ENCODE measurements at places on chromosomes 5 and 9.

DNA sequence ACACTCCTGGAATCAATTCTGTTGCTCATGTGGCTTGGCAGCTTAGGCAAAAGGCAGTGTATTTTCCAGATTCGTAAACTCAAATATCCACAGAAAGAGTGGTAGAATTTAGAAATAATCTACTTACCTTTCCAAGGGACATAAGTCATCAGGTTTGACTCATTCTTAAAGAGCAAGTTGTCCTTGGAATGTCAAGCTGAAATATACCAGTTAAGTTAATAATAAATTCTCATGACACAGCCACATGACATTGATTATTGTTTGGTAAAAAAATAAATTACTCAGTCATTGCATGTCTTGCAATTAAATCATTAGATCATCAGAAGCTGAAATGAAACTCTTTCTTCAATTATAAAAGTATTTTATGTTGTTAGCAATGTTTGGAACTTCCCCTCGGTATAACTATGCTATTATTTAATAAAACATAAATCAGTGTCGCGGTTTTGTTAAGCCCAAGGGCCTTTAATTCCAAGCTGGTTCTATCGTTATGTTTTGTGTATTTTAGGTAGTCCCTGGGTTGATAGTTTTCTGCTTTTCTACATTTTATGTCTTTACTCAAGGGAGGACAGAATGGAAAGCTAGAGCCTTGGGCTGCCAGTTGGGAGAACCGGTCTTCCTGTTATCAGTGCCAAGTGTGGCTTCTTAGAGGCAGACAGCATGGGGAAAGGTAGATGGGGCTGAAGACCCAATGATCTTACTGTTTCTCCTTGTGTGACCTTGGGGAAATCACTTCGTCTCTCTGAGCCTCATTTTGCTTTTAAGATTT lies 79.3 kb upstream of the PRLR start:
- DNase-seq = no peak

DNA sequence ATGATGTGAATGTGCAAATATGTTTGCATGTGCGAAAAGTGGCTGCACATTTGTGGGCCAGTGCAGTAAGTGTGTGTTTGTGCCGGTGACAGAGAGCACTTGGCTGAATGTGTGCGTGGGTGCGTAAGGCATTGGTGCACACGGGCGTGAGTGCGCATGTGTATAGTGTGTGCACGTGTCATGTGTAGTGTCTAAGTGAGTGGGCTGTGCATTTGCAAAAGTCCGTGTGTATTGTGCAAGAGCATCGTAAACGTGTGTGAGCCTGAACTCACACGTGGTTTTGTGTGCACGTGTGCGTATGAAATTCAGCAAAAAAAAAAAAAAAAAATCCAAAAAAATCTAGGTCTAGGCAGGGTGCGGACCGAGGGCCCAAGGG lies 6.5 kb upstream of the EBF1 start:
- DNase-seq = no peak

- no peak for DNase-seq
Observed at GRCh38 chr9:84949258-84949657, 279.7 kb downstream of the NTRK2 start.

DNA sequence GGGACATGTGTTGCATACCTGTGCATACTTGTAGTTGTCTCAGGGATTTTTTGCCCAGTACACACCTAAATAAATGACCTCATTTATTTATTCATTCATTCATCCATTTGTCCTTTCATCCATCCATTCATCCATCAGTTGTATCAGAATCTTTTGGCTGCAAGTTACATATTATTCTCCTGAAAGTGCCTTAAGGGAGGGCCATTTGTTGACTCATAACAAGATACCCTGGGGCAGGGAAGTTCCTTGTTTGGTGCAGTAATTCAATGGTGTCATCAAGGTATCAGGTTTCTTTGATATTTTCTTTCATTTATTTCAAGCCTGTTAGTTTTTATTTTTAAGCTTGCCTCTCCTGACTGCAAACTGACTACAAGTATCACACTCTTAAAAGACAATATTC lies 597.9 kb upstream of the TLE4 start:
- DNase-seq = no peak

Data from activated CD8-positive, alpha-beta memory T cell treated with anti-CD3 and anti-CD28 coated beads, Interleukin-2, amount 50 U/mL, for 4 hours (primary cell).